ENCODE measurements at places on chromosomes 13 and 19.

- no peak for DNase-seq
Observed at GRCh38 chr19:43589277-43589676, 6.7 kb downstream of the IRGQ start.

- no peak for DNase-seq
Observed at GRCh38 chr13:107808389-107808788, 406.9 kb downstream of the LIG4 start.

DNA sequence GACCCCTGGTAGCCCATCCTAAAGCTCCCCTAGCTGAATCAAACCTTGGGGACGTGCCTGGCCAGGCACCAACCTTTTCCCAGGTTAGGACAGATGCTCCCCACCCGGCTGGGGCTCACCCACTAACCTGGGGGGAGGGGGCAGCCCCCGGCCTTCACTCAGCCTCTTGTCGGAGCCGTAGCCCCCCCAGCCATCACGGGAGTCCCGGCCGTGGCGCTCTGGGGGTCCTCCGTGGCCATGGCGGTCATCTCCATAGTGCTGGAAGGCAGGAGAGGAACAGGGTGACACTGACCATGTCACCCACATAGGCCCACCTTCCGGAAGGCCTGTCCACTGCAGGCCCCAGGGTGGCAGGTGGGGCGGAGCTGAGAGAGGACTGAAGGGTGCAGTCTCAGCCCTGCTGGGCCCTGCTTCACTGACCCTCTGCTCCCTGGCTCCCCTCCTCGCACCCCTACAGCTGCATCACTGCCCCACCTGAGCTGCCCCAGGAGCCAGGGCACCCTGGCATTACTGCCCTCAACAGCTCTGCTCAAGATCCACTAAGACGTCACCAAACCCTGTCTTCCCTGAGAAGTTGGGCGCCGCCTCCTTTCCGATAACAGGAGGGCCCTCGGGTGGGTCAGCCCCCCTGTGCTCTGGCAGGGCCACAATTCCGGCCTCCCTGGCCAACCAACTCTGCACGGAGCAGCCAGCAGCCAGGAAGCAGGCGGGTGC lies 22.6 kb upstream of the TINCR start:
- DNase-seq: no peak

DNA sequence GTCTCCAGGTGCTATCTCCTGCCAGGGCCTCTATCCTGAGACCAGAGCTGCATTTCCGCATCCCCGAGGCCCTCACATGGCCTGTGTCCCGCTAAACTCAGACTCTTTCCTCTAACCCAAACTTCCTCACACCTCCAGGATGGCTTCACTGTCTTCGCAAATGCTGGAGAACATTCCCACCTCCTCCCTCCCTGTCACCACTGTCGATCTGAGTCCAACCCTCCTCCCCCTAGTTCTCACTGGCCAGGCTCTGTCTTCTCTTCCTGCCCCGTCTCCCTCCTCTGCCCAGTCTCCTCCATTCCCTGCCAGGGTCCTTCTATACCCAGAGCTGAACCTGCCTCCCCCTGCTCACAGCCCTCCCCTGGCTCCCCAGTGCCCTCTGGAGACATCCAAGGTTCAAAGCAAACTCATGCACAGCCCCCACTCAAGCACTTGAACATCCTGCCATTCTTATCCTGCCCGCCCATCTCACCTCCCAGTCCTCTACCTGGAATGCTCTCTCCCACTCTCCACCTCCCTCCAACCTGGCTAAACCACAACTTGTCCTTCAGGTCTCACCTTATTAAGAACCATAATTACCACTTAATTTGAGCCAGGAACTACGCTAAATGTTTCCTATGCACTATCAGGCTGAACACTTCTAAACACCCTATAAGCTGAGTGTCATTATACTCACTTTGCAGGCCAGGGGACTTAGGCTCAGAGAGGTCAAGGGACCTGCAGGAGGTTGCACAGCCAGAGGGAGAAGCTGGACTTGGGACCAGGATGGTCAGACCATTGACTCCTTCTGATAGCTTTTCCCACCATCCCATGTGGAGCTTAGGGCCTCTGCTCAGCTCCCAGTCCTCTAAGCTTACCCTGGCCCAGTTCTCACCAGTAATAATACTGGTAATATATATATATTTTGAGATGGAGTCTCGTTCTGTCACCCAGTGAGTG lies 961 bp upstream of the VSIG10L start:
- DNase-seq: peak; percentile 62

DNA sequence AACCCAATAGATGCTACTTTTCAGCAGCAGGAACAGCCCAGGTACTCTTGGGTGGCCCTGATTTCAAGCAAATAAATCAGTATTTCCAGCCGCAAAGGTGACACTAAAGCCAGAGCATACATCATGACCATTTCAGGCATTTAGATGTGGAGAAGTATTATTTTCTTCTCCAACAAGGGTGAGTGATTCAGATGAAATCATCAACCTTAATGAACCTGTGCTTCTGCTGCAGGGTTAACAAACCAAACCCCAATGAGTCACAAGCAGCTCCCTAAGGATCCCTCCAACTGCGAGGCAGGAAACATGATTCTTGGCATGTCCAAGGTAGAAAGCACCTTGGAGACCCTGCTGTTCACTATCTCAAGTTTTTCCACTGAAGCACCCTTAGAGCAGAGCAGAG lies 32.7 kb downstream of the MBNL2 start:
- peak; percentile 27 for DNase-seq

GRCh38 chr13:32254416-32254815 lies 60.7 kb downstream of the ZAR1L start:
- DNase-seq: no peak

- DNase-seq: no peak
Observed at GRCh38 chr13:40123962-40124632, 468.6 kb downstream of the COG6 start.

DNA sequence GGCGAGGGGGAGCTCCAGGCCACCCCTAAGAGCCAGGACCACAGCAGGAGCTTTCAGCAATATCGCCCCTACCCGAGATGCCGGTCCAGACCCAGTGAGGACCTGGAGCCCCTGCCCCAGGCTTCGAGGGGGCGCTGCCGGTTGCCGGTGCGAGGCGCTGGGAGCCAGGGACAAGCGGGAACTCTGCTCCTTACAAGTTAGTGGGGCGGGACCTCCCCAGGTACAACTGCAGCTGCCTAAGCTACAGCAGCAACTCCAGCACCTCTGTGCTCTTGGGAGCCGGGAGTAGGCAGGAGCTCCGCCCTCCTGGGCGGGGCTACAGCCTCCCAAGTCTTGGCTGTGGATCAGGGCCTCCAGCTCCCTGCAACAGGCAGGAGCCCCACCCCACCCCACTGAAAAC lies 15.2 kb upstream of the TSC22D1 start:
- peak; percentile 23 for DNase-seq
